ENCODE measurements at places on chromosomes 6 and 20.

DNA sequence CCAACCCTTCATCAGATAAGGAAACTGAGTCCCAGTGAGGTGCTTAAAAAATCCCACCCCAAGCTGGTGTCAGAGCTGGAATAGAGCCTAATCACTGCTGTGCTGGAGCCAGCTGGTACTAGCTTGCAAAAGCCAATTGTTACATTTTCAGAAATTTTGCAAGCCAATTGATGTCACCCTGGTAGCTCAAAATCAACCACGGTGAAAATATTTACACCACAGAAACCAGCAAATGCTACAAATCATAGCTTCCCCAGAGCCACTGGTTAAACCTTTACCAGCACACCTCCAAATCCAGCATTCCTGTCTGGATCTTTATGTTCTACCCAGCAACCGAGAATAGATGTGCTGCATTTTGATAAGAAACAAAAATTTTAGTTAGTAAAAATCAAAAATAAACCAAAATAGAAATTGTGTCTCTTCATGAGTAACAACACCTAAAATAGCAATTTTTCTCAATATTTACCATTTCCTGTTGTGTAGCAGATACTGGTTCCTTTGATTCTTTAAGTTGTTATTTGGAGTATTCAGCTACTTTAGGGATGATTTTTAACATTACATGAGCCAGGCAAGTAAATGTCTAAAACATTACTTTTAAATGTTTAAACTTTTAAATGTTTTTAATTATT lies 7.2 kb upstream of the LCA5 start:
- peak; percentile 67 for DNase-seq

DNA sequence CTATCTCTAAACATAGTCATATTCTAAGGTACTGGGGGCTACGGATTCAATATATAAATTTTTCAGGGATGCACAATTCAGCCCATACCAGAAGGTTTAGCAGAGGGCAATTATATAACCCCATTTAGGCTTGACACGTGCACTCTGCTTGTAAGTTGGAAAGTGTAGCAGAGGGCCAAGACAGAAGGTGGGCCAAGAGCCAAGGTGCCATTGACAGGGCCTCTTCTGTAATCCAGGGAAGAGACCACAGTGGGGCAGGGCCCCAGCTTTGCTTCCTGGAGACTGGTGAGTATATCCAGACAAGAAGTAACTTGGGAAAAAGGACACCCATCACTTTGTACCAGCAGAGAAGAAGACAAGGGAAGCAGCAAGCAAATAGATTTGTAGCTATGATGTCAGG lies 672.4 kb upstream of the MARCKS start:
- peak; percentile 33 for DNase-seq

DNA sequence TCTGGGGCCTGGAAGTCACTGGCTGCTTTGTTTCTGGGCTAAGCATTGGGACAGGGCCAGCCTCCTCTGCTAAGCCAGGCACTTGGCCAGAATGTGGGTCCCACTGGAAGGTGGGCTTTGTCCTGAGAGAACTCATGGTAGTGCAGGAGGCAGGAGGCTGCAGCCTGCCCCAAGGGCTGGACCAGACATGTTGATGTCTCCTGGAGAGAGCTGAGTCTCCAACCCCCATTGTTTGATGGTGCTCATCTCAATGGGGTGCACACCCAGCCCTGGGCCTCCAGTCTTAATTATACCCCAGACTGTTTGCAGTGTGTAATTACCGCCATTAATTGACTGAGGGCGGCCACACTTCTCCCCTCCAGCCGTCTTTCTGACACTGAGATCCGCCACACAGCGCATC lies 220.5 kb upstream of the PMEPA1 start:
- no peak for DNase-seq

- DNase-seq: no peak
Measured at GRCh38 chr6:162710936-162711335, 16.6 kb downstream of the PRKN start.

DNA sequence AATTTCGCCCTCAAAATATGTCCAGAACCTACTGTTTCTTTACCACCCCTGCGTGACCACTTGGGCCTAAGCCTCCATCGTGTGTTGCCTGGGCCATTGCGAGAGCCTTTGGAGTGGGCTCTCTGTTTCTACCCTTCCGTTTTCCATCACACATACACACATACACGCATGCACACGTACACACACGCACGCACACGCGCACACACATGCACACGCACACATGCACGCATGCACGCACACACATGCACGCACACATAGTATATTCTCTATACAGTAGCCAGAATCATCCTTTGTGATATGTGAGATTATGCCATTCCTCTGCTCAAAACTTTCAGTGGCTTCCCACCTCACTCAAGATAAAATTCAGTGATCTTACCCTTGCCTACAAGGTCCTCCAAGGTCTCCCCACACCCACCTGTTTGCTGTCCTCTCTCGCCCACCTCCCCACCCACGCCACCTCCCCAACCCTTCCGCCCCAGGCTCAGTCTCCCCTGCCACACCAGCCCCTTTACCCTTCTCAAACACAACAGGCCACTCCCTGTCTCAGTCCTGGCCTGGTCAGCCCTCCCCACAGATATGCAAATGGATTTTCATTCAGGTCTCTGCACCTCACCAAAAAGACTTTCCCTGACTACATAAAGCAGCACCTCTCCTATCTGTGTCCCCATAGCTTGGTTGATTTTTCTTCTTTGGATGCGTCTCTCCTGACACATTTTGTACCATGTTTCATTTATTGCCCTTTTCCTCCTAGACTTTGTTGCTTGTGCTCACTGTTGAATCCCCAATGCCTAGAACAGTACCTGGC lies 559.6 kb downstream of the CD83 start:
- DNase-seq: no peak

DNA sequence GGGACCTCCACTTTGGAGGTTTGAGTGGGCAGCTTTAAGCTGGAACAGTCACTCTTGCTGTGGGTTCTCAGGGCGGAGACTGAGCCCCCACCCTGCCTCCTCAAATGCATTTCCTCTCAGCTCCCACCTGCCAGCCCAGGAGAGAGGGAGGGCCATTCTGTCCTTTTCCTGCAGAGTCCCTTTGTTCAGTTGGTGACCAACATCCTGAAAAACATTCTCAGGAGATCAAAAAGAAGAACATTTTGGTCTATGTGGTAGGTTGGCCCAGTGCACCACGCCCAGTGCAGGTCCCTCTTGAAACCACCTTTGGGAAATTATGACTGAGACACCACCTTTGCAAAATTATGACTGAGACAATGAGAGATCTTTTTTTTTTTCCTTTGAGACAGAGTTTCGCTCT lies 13.4 kb downstream of the SLC52A3 start:
- DNase-seq: no peak

- DNase-seq: no peak
Measured at GRCh38 chr6:137780447-137781034, 86.5 kb upstream of the TNFAIP3 start.

DNA sequence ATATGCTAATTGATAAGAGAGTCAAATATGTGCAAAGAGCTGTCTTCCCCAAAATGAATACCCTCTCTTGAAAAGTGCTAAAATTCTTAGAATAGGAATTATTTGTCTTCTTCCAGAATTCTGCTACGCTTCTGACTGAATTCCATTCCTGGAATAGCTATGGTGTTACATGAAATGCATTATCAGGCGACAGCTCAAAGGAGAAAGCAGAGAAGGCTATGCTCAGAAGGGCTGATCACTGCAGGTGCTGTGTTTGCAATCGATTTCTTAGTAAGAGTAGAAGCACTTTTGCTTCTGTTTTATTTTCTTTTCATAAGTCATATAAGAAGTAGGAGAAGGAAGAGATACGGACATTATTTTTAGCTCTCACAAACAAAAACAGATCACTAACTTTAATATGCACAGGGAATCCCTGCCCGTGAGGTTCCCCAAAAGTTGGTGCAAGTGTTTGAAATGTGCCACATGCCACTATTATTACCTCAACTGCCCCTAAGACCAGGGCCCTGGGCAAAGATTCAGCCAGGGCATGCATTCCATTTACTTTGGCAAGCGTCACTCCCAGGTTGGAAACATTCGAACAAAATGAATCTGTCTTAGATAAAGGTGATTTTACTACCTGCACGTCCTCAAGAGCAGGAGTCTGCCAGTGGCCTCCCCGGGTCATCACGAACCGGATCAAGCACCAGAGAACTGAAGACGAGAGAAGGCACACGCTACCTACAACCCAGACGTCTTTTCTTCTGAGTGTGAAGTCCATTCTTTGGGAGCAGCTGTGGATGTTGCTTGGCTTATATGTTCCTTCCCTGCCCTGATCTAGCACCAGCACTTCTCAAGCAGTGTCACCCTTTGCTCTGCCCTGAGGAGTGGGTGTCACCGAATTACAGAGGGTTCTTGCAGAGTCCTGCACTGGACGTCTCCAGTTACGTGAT lies 7.2 kb downstream of the MYLK4 start:
- DNase-seq: no peak

GRCh38 chr6:137167702-137168377 lies 5.6 kb downstream of the IL22RA2 start:
- DNase-seq: no peak

DNA sequence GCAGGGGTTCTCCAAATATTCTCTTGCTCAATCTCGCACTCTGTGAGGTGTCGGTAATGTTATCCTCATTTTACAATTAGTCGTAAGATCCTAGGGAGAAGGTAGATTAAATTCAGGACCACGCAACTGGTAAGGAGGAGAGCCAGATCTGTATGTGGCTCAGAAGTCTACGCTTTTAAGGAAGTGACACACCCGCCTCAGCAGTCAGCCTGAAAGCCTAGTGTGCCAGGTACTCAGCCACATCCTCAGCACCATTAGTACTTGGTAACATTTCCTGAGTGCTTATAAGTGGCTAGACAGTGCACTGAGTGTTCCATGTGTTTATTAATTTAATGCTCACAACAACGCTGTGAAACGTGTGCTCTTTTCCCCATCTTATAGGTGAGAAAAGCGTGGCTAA lies 63.7 kb downstream of the DHX35 start:
- DNase-seq: no peak

DNA sequence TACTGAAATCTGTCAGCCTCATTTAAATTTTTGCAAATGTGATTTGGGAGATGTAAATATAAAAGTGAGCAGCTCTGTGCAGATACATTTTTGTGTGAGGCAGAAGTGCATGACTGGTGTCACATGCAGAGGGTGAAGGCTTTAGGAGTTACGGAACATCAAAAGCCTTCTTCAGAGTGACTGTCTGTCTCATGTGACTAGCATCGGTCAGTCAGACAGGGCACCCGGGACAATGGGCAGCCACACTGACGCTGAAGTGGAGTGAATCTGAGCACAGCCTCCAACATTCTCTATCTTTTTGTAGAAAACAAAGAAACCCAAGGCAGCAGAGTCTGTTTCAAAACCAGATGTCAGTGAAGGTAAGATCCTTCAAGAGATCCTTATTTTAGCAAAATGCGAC lies 7.9 kb upstream of the FAM209A start:
- no peak for DNase-seq

DNA sequence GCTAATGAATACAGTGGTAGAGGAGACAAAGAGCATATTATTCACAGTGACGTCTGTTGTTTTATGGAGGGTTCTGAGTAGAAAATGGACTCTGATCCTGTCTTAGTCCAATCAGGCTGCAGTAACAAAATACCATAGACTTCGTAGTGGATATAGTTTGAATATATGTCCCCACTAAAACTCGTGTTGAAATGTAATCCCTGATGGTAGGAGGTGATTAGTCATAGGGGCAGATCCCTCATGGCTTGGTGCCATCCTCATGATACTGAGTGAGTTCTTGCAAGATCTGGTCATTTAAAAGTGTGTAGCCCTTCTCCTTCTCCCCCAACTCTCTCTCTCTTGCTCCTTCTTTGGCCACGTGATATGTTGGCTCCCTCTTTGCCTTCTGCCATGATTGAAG lies 82.5 kb downstream of the CD83 start:
- peak; percentile 21 for DNase-seq

GRCh38 chr6:167294241-167294640 lies 3.1 kb downstream of the UNC93A start:
- DNase-seq: no peak

DNA sequence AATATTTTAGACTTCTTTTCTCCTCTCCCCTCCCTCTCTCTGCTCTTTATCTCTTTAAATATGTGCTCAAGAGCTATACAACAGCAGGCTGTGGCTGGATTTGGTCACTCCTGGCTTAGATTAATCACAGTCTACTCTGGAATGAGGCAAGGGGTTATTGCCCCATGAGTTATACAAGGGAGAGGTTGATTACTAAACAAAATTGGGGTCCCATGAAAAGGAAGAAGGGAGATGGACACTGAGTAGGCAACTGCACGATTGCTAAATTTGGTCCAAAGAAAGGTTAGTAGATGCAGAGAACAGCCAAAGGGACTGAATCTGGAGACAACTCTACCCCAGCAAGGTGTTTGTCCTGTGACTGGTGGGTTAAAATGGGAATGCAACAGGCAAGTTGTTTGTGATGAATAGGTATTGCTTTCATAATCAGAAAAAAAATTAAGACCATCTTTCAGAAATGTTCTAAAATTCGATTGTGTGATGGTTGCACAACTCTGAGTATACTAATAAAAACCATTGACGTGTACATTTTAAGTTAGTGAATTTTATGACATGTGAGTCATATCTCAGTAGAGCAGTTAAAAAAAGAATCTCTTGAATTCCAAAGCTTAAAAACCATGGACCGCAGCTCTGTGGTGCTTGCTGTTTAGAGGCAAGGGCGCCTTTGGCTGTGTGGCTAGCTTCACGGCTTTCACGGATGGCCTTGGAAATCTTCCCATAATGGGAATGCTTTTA lies 57.1 kb downstream of the KIZ start:
- DNase-seq: peak; percentile 93

DNA sequence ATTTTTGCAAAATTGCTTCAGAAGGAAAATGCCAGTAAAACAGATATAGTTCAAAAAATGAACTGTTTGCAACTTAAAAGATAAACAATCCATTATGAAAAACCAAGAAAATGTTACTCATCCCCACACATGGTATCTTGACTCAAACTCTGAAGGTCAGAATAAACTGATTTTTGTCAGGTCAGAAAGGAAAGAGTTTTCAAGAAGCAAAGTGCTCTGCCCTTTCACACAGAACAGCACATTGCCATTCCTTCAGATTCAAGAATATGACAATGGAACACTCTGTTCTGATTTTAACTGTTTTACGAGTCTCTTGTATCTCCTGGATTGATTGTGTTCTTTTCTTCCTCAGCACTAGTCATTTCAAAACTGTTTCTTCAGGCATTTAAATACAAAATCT lies 33.8 kb upstream of the NT5E start:
- DNase-seq: no peak

DNA sequence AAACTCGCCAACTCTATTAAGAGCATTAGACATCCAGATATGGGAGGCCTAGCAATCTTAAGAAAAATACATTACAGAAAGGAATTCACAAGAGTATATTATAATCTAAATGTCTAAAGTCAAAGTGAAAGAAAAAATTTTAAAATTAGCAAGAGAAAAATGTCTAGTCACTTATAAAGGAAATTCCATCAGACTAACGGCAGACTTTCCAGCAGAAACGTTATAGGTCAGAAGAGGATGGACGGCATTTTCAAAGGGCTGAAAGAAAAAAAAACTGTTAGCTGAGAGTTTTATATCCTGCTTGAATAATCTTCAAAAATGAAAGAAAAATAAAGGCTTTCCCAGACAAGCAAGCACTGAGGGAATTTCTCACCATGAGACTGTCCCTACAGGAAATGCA lies 269.0 kb downstream of the HDGFL1 start:
- DNase-seq: no peak

All from fibroblast of skin of abdomen (primary cell).